Stimulated activated memory B cell treated with anti-CD40 and anti-IgM and Interleukin-4, amounts not matched to agents 10 μg/mL and 1 μg/mL and 100 μg/mL, for 72 hours (primary cell): ENCODE measurements at places on chromosomes 5 and 9.

DNA sequence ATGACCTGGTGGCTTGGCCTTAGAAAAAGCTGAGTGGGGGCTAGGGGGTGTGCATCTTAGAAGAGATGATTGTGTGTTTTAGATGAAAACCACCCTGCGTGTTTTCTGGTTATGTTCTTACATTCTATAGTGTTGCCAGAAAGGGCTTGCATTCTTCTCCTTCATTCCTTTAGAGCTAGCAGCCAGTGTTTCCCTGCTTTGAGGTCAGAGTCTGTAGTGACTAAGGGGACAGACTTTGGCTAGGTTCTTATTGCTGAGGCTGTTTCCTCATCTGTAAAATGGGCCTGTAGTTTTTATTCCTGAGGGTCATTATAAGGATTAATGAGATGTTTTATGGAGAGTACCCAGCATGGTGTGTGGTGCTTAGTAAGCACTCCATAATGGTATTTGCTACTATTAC lies 6.4 kb downstream of the MAST4 start:
- ATAC-seq, result no peak

GRCh38 chr5:151296974-151297373 lies 6.6 kb downstream of the SLC36A3 start:
- ATAC-seq, result no peak

- ATAC-seq, result no peak
Measured at GRCh38 chr5:65506961-65507360, 25.2 kb upstream of the ADAMTS6 start.

GRCh38 chr9:93093877-93094657 lies 1.9 kb upstream of the CARD19 start:
- no peak for ATAC-seq

GRCh38 chr9:34502891-34503290 lies 19.9 kb downstream of the ENHO start:
- no peak for ATAC-seq

DNA sequence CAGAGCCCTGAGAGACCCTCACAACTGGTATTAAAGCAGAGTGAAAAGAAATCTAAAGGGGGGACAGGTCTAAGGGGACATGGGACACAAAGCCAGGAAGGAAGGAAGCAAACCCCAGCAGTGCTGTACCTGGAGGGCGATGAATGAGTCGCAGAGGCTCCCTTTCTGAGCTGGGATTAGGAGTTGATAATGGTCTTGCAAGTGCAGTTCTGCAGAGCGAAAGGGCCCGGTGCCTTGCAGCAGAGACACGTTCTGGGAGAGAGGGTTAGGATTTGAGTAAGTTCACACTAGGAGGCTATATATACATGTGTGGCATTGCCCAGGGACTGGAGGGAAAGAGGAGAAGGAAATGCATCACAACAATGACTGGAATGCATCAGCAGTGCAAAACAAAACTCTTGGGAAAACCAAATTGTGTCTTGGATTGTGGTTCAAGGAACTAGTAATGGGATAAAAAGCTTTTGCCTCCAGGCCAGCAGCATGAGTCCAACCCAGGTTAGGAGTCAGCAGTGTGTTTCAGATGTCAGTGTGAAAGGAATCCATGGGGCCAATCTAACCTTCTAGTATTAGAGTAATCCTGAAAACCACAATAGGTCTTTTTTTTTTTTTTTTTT lies 38.8 kb upstream of the LIFR start:
- ATAC-seq, result no peak

- ATAC-seq, result no peak
Measured at GRCh38 chr9:136348691-136349090, 14.9 kb downstream of the DNLZ start.

- no peak for ATAC-seq
Measured at GRCh38 chr5:73856997-73857396, 231.0 kb downstream of the ARHGEF28 start.

DNA sequence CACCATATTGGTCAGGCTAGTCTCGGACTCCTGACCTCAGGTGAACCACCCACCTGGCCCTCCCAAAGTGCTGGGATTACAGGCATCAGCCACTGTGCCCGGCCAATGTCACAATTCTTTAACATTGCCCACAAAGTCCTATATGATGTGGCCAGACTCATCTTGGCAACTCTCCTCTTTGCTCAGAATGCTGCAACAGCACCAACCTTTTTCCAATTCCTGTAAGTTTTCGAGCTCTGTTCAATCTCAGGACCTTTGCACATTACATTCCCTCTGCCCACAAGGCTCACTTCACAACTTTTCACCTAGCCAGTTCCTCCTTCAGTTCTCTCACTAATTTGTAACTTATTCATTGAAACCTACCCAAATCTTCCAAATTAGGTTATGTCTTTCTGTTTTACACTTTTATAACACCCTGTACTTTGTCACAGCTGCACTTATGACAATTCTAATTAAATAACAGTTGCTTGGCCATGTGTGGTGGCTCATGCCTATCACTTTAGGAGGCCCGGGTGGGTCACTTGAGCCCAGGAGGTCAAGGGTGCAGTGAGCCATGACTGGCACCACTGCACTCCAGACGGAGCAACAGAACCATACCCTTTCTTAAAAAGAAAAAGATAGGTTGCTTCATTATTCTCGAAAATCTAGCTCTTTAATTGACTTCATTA lies 30.9 kb upstream of the GLDC start:
- no peak for ATAC-seq

DNA sequence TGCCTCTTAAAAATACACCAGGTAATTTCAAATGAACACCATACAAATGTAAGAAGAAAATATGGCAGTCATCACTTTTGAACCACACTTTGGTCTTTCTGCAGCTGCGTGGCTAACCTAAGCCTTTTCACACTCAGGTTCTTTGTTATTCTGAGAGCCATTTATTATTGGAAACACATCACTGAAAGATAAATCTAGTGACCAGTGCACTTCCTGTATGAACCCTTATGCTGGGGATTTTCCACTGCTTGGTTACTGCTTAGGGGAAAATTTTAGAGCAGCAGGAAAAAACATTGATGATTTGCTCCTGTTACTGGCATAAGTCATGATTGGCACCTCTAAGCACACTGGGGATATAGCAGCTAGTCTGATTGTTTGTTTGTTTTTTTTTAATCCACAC lies 58.6 kb upstream of the RANBP3L start:
- no peak for ATAC-seq

GRCh38 chr9:70466976-70467561 lies 52.6 kb upstream of the KLF9 start:
- peak; percentile 14 for ATAC-seq

- ATAC-seq, result no peak
Measured at GRCh38 chr9:125971050-125971449, 223.9 kb downstream of the PBX3 start.

DNA sequence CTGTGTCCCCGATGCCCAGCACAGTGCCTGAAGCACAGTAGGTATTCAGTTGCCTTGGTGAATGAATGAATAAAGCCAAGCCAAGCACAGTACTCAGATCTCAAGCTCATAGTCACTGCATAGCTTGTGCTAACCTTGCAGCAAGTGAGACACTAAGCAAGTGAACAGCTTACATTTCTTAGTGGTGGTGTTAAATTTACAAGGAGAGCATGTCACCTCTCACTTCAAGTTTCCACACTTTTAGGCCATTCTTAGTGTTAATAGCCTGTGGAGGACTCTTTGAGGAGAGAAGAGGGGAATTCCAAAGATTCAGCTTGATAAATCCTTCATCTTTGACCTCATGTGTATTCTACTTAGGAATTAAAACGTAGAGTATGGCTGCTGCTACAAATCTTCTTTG lies 104.7 kb downstream of the C9orf152 start:
- ATAC-seq, result no peak

DNA sequence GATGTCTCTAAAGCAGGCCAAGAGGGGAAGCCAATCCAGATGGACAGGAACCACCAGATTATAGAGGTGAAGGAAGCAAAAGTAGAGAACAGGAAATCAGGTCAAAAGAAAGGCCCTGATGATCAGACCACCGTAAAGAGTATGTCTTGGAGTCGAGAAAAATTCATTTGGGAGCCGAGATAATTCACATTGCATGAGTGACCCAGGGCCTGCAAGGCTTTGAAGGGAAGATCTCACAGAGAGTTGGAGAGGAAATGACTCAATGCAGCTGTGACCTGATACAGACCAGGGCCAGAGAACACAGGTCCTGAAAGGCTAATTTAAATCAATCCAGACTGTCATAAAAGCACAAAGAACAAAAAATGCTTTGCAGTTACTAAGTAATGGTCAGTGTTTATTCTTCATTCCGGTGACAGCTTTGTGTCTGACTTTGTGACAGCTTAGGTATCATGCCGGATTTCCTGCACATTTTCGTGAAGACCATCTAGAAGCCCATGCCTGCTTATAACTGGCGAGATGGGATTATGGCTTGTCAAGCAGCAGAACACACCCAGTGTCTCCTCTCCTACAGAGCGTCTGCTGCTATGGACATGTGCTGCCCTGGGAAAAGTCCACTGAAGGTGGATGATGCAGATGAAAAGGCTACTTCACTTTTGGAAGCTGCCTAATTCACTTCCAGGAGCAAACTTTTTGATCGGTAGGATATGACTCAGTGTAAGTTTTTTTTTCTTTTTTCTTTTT lies 5.8 kb upstream of the ACTBL2 start:
- no peak for ATAC-seq

DNA sequence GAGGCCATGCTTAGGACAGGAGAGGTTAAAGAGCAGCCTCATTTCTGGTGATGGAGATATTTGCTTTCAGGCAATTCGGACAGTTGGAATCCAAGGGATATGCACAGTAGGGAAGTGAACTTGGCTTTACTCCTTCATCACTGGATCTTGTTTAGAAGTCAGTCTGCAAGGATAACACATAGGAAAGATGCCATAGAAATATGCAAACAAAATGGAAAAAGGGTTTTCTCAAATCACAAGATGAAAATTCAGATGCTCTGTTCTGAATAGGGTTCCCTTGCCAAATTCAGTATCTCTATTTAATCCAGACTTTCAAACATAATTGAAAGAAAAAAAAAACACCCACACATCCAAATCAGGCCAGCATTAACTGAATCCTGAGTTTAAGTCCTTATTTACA lies 166.9 kb downstream of the MEF2C start:
- no peak for ATAC-seq

DNA sequence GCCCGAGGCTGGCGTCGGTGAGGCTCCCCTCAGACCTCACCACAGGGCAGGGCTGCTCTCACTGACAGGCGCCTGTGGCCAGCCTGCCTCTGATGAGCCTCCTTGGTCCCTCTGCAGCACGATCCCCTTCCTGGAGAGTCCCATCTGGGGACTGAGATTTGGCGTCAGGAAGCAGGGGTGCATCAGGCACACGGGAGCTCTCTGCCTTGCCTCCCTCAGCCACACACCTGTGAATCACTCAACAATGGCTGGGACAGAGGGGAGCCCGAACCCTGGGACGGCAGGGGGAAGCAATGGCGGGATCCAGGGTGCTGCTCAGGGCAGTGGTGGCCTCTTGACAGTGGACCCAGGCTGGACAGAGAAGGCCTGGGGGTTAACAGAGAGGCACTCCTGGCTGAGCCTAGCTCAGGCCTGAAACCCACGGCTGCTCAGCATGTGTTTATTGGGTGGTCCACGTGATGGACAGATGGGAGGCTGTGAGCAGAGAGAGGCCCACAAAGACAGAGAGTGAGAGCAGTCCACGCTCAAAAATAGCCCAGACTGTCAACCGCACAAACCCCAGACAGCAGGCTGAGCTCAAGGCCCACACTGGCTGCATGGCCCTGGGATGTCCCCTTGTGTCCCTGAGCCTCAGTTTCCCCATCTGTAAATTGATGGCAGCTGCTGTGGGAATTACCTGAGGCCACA lies 11.9 kb downstream of the RASGEF1C start:
- no peak for ATAC-seq

GRCh38 chr5:8227112-8227511 lies 358.2 kb downstream of the MTRR start:
- no peak for ATAC-seq

DNA sequence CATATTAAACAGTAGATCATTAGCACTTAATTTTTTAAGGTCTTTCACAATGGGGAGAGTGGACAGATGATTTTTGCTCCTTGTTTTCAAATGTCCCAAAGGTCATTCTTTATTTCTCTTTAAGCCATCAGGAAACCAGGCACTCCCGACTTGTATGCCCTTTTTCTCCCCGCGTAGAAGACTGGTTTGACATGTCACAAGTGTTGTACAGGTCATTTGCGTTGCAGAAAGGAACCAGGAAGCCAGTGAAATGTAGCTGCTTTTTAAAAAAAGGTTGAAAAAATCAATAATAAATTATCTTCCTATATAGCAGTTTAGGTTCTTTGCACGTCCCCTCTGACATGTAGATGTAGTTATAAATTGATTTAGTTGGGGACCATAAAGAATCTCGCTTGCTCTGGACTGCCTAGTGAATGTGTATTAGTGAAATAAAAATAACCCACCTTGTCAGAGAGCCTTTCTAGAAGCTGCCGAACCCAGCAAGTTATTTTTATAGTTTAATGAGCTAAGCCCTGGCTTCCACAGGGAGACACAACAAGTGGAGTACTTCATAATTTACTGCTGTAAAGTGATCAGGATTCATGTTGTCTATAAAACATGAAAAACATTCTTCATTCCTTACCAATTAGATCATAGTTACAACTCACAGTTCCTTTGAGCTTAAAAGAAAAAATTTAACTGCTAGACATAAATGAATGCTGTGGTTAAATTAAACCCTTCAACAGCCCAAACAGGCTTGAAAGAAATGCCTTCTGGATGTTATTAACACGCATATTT lies 404.6 kb downstream of the CSNK1G3 start:
- ATAC-seq, result no peak

DNA sequence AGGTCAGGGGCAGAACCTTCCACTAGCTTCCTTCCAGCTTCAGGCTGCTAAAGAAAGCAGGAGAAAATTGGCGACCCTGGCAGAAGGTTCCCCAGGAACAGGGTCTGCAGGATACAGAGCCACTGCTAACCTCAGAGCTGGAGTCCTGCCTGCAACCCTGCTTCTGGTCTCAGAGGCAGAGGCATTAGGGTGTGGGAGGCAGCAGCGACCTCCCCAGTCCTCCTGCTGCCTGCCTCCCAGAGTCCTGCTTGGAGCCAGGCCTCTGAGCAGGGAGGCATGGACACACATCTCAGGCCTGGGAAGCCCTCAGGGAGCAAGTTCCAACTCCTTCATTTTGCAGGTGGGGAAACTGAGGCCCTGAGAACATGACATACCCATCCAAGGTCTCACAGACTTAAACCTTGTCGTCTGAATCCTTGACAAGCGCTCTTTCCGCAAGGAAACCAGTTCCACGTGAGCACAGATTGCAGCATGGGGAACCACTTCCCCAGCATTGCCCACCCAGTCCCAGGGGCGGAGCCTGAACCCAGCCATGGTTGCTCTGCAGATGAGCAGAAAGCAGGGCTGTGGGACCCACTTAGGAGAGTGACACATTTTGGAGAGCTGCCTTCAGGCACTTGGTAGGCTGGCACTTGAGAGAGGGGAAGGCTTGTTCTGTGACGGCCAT lies 28.2 kb upstream of the HAND1 start:
- ATAC-seq, result no peak

- no peak for ATAC-seq
Measured at GRCh38 chr5:42995360-42995751, 44.8 kb downstream of the ANXA2R start.
